ENCODE measurements at places on chromosomes 3 and 15. TPM values are rescaled to one million over a fixed set of nuclear protein-coding genes. Genes with fewer than 3 reads are reported as not detected.

Gene A4GNT
- not detected for total RNA-seq

Gene ARGFX
- not detected for total RNA-seq

Gene GOLGA8S
- total RNA-seq, result 0.08 TPM

DNA sequence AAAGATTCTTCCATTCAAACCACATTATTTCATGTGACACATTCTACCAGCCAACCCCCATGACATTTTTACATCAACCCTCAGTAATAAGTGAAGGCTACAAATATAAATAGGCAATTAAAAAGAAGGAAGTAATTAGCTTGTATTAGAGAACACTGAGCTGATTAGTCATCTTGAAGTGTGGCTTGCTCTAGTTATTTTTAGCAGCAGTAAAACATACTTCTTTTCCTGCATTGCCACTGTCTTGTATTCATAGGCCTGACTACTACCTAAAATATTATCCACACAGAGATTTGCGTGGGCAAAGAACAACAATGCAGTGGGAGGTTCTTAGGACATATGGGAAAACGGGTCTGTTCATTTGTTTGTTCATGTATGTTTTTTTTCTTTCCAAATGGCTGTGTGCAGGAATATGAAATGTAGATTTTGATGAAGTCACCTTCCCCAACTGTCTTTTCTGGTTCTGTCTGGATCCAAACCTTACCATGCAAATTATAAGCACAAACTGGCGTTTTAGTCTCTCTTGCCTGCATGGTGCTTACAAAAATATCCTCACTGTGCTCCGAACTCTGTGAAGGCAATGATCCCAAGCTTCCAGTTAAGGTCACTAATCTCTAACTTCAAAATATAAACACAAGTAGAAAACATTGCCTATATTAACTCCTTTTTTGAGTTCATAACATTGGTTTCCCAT, 31.5 kb upstream of the TM4SF4 start:
- H3K4me3 ChIP-seq, result no peak overlapping the region
- no peaks in the 10 kb centered on the region for H3K4me1 ChIP-seq
- peaks cover 7% of the 10 kb centered on the region for H3K27me3 ChIP-seq
- DNase-seq, result no peak
- H3K36me3 ChIP-seq, result no peaks in the 10 kb centered on the region

DNA sequence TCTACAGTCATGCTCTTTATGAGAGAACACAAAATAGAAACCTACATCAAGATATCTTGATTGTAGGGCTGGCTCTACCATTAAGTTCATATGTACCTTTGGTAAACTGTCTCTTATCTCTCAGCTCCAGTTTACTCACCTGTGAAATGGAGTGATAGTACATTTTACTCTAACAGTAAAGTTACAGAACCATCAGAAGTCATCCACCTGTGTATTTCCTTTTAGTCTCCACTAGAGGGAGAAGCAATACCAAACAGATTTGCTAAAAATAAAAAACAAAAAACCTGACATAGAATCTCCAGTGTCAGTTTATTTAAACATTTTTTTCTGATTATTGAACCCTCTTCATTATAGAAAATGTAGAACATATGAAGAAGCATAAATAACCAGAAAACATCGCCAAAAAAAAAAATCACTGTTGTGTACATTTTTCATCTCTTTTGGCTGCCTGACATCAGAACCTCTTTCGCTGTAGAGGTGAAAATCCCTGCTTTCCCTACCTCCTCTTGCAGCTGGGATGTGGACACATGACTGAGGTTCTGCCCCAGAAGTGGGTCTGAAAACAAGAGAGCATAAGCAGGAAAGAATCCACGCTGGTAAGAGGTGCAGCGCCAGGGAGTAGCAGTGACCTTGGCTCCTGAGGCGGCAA, 48.7 kb upstream of the WDR72 start:
- H3K4me3 ChIP-seq, result no peak overlapping the region
- H3K27me3 ChIP-seq, result peaks cover 2% of the 10 kb centered on the region
- DNase-seq, result no peak
- no peaks in the 10 kb centered on the region for H3K4me1 ChIP-seq
- no peak overlapping the region for H3K27ac ChIP-seq
- H3K36me3 ChIP-seq, result no peaks in the 10 kb centered on the region

GRCh38 chr3:42088803-42089530, 2.2 kb upstream of the TRAK1 start:
- no peaks in the 10 kb centered on the region for H3K27me3 ChIP-seq
- H3K36me3 ChIP-seq, result peaks cover 33% of the 10 kb centered on the region
- no peak for DNase-seq
- H3K27ac ChIP-seq, result peak overlapping the region; percentile 13
- H3K4me1 ChIP-seq, result peaks cover 59% of the 10 kb centered on the region

GRCh38 chr3:73765878-73766545, 141.3 kb upstream of the PDZRN3 start:
- H3K27ac ChIP-seq, result no peak overlapping the region
- DNase-seq, result no peak
- H3K36me3 ChIP-seq, result no peaks in the 10 kb centered on the region

Measured in activated T-helper 1 cell treated with anti-CD3 and anti-CD28 coated beads, Interleukin-12 subunit alpha, Interleukin-12 subunit beta, Interleukin-2, Interleukin-4 antibody, amounts not matched to agents 30 ng/mL and 10 ng/mL and 1 ng/mL, durations not matched to agents 14 hours and 24 hours and 36 hours (primary cell).